Vagina (tissue), 2 donors: ENCODE measurements at places on chromosomes 3 and 15.

DNA sequence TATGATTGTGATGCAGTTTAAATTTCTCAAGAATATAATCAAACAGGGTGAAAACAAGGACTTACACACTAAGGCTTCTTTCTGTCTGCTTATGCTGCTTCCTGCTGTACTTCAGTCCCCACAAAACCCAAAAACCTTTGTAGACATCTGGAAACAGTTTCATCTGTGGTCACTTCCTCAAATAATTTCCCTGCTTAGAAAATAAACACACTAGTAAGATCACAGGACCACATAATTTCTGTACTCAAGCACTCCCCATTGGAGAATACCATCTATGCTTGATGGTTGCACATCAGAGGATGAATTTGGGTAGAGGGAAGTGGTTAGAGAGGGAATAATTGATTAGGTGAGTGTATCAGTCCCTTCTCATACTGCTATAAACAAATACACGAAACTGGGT is 266.2 kb downstream of the LSAMP start:
- no peak for DNase-seq

- no peak for DNase-seq
Measured at GRCh38 chr15:63493436-63493835, 11.0 kb upstream of the USP3 start.

- DNase-seq = no peak
Measured at GRCh38 chr3:39189959-39190269, 2.5 kb downstream of the XIRP1 start.

GRCh38 chr3:62667714-62668113 is 207.5 kb downstream of the CADPS start:
- DNase-seq = no peak

- no peak for DNase-seq
Measured at GRCh38 chr3:194267744-194268653, 83.1 kb downstream of the CPN2 start.

DNA sequence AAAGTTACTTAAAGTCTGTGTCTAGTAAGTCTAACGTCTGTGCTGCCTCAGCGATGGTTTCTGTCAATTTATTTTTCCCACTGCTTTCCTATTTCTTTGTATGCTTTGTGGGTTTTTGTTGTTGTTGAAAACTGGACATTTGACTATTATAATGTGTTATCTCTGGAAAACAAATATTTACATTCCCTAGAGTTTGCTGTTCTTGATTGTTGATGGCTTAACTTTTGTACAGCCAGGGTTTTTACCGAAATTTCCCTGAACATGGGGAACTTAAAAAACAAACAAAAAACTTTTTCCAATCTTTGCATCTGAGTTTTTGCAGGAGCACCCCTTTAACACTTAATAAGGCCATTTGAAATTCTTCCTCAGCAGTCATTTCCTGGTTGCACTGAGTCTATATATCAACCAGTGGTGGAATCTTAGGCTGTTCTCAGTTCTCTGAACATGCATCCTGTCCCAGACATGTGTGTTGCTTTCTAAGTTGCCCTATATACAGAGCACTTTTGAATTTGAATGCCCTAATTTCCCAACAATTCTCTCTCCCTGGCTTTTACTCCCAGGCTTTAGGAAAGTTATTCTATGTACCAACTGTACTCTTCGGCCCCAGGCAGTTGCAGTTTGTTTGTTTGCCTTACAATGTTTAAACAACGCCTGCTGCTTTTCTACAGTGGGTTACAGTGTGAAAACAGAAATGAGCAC is 11.8 kb upstream of the PIAS1 start:
- DNase-seq = no peak

DNA sequence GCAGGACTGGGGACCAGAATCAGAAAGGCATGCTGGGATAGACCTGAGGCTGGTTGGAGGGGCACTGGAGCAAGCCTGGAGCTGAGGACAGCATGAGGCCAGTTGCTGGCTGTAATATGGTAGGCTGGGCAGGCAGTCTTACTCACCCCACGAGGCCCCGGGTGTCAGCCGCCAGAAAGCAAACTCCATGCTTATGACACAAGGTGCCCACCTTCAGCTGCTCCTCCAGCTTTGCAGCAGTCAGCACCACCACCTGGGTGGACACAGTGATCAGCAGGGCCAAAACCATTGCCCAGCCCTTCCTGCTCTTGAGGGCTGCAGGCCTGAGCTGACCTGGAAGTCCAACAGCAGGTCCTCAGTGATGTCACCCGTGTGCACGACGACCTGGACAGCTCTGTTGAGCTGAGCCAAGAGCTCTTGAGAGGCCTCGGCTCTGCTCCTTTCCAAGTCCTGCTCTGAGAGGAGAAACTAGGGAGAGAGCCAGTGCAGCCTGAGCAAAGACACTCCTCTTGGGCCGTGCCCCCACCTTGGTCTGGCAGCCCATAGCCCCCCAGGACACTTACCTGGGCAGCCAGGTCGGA is 747 bp downstream of the UBA7 start:
- DNase-seq = no peak

DNA sequence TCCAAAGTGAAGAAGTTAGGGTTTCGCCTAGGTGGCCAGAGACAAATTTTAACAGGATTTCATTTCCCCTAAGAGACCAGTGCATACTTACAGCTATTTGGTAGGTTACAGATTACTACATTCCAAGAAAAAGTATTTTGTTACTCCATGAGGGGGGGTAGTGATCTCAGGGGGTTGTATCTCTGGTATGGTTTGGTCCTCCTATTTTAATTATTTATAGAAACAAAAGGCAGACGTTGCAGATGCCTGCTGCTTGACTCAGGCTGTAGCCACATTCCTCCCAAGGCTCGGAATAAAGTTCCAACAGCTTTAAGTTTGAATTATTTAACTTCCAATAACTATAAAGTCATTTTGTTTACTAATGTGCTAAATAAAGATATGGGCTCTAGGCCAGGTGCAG is 1.3 kb upstream of the TRIM59 start:
- DNase-seq = no peak
